ENCODE measurements at places on chromosomes 13 and 19. TPM values are rescaled to one million over a fixed set of nuclear protein-coding genes. Genes with fewer than 3 reads are reported as not detected.

LGALS7 gene
- 0.38 TPM for total RNA-seq

CRLF1 gene
- total RNA-seq: 5.1 TPM

ADGRE3 gene
- total RNA-seq: not detected

RASAL3 gene
- not detected for total RNA-seq

LENG9 gene
- 7.1 TPM for total RNA-seq

CXCL17 gene
- not detected for total RNA-seq

OLFM4 gene
- not detected for total RNA-seq

RGCC gene
- total RNA-seq: 12.0 TPM

CGB2 gene
- total RNA-seq: not detected

FUT3 gene
- not detected for total RNA-seq

PSG6 gene
- total RNA-seq: not detected

SIGLEC5 gene
- total RNA-seq: not detected

GPR12 gene
- not detected for total RNA-seq

CEACAM21 gene
- not detected for total RNA-seq

ZBTB45 gene
- total RNA-seq: 18.2 TPM

KLK4 gene
- total RNA-seq: not detected

KLK2 gene
- total RNA-seq: 0.18 TPM

KIR2DL3 gene
- total RNA-seq: not detected

PTPRH gene
- total RNA-seq: 3.8 TPM

SLC17A7 gene
- total RNA-seq: 0.75 TPM

PRR12 gene
- total RNA-seq: 35.7 TPM
